ENCODE measurements at places on chromosomes 3 and 15.

- DNase-seq: no peak
Measured at GRCh38 chr3:48879994-48880377, 18.7 kb downstream of the SLC25A20 start.

DNA sequence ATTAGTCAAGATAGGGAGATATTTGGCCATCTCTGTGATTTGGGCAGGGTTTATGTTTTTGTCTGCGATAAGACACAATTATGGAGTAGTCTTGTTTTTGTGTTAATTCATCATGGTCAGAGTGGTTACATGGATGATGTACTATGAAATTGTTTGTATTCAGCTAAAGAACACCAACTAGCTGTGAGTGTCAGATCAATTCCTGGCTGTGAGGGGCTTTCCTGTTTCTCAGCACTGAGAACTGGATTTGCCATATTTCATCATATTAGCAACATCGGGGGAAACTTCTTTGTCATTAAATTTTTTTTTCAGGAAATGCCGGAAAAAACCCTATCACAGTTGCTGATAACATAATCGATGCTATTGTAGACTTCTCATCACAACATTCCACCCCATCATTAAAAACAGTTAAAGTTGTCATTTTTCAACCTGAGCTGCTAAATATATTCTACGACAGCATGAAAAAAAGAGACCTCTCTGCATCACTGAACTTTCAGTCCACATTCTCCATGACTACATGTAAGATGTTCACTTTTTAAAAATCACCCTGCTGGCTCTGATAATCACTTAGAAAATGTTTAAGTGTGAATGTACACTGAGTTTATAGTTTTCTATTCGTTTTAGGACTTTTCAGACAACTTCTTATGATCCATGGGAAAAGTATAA lies 49.2 kb downstream of the PARP15 start:
- DNase-seq: no peak

GRCh38 chr3:191944835-191945234 lies 483.9 kb downstream of the PYDC2 start:
- DNase-seq: no peak

DNA sequence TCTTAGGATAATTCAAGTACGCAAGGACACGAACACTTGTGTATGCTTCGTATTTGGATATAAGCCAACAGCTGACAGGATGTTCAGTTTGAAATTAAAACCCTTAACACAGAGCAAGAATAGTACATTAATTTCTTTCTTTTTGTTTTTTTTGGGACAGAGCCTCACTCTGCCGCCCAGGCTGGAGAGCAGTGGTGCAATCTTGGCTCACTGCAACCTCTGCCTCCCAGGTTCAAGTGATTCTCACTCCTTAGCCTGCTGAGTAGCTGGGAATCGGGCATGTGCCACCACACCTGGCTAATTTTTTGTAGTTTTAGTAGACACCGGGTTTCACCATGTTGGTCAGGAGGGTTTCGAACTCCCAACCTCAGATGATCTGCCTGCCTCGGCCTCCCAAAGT lies 32.4 kb downstream of the TOMM70 start:
- no peak for DNase-seq

DNA sequence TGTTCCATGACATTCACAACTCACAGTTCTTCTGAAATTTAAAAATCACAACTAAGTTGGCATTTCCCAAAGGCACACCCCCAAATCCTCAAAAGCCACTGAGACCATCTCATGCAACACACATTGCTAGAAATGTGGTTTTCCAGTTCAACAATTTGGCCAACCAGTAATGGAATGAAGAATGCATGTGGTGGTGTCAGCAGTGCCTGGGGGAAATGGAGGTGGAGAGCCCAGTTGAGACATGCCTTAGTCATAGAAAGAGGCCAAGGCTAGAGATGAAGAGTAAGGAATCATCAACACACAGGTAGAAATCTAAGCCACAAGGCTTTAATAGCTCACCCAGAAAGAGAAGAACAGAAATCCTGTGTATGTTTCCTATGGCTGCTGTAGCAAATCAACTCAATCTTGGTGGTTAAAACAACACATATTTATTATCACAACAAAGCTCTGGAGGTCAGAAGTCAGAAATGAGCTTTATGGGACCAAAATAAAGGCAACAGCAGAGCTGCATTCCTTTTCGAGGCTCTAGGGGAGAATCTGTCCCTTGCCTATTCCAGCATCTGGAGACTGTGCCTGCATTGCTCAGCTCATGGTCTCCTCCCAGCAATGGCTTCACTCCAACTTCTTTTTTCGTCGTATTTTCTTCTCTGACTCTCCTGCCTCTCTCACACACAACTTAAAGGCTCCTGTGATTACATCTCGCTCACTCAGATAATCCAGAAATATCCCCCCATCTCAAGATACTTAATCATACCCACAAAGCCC lies 54.0 kb downstream of the SNTN start:
- no peak for DNase-seq

Data from GM12864 (cell line).